ENCODE measurements at places on chromosomes 3 and 15.

DNA sequence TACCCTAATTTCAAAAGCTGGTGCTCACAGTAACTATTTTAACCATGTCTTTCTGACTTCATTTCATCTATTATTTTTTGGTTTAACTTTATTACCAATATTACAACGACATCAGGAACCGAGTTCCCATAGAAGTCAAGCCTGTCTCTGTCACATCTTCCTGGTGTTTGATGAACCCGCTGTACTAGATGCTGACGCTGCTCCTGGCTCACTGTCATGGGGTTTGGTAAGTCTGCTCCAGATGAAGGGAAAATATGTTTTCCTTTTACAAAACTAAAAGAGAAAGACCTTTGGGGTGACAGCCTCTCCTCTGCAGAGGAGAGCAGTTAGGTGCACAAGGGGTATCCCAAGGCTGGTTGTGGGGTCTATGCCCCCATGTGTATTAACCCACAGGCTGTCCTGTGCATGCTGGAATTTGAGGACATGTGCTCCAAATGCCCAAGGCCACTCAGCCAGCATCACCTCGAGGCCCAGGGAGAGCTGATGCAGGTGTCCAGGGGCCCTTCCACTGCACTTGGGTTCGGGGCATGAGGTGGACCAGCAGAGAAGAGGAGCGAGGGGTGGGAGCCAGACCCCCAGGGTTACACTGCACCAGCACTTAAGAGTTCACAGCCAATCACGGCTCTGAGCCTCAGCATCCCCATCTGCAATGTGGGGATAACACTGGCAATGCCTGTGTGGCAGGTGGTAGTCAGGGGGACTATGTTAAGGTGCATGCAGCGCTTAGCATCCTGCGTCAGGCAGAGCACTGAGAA is 62.2 kb downstream of the ATP10A start:
- no peak for DNase-seq
- H3K27ac ChIP-seq: no peak overlapping the region
- H3K27me3 ChIP-seq: no peaks in the 10 kb centered on the region
- H3K36me3 ChIP-seq: peaks cover 4% of the 10 kb centered on the region
- no peak overlapping the region for H3K4me3 ChIP-seq

GRCh38 chr3:106071306-106071705 is 202.5 kb upstream of the CBLB start:
- H3K27ac ChIP-seq: no peak overlapping the region
- no peaks in the 10 kb centered on the region for H3K4me1 ChIP-seq
- H3K4me3 ChIP-seq: no peak overlapping the region
- DNase-seq: no peak
- no peaks in the 10 kb centered on the region for H3K36me3 ChIP-seq

DNA sequence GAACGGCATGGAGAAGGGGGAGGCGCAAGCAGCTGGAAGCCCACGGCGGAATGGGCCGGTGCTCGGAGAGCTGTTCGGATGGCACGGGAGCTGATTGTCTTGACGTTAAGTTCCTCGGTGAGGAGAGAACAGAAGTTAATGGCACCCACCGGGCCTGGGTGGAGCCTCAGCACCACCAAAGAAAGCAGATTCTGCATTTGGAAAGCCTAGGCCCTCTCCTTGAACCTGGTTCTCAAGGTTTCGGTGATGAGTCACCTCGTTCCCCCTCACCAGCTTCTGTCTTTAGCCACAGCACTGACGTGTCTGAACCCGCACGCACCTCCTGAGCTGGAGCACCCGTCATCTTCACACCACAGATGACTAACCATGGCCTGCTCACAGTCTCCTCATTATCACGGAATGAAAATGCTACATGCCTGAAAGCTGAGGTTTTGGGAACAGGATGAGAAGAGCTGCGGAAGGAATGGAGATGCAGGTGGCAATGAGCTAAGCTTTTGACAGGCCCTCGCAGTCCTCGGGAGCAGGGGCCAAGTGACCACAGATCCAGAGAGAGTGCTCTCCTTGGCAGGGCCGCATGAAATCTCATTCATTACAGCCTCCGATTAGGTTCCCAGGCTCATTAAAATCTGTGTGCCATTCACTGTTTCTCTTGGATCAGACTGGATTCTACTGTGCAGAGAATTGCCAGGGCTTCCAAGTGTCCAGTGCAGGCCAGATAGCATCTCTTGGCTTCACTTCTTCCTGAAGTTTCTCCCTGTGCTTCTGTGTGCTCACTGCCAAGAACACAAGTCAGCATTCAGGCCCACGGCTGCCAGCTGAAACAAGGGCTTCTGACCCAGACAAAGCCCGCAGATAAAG is 96.3 kb upstream of the DLG1 start:
- DNase-seq: peak; percentile 99
- H3K4me1 ChIP-seq: peaks cover 4% of the 10 kb centered on the region
- H3K36me3 ChIP-seq: no peaks in the 10 kb centered on the region
- H3K27ac ChIP-seq: no peak overlapping the region
- peaks cover 42% of the 10 kb centered on the region for H3K27me3 ChIP-seq

DNA sequence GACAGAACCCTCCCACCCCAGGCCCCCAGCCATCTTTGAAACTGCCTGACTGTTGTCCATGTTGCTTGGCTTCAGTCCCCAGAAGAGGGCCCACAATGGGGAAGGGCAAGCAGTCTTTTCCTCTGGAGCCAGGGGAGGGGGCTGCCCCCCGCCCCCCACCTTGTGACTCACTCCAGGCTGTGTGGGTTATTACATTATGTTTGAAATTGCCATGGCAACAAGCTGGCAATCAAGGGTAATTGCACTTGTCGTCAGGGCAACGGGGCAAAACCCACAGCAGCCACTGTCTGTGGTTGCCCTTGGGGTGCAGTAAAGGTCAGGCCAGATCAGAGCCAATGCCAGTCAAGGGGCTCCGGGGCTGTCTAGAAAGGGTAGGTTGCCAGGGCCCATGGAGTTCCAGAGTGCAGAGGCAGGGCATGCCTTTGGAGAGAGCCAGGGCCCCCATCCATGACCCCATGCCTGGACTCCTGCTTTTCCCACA is 3.1 kb upstream of the CAMKV start:
- no peak overlapping the region for H3K4me3 ChIP-seq
- DNase-seq: no peak

DNA sequence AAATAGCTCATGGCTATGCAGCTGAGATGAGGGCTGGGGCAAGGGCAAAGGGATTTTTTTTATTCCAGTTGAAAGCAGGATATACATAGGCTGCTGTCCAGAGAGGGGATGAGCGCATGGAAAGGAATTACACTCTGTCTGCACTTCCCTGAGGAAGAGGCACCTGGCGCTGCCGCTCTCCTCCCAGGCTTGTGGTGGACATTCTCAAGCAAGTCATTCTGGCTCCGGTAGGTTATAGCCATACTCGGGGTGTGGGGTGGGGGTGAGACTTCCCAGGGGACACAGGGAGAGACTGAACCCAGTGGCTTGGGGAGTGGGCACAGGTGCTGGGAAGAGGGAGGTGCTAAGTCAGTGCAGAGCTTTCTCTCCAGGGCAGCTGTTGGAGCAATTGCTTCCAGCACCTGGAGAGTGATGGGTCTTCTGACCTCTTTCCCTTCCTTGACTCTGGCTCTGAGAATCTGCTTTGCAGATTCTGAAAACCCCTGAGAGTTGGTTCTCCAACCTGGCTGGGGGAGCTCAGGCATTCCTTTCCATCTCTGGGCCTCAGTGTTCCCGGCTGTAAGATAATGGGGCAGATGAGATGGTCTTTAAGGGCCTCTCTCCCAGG is 24.3 kb downstream of the CYP8B1 start:
- H3K27me3 ChIP-seq: peaks cover 53% of the 10 kb centered on the region
- H3K27ac ChIP-seq: no peak overlapping the region
- no peak overlapping the region for H3K4me3 ChIP-seq
- DNase-seq: no peak

GRCh38 chr3:24017305-24017704 is 72.2 kb downstream of the NR1D2 start:
- DNase-seq: no peak
- H3K27ac ChIP-seq: no peak overlapping the region
- no peaks in the 10 kb centered on the region for H3K36me3 ChIP-seq
- no peaks in the 10 kb centered on the region for H3K27me3 ChIP-seq
- no peak overlapping the region for H3K4me3 ChIP-seq

DNA sequence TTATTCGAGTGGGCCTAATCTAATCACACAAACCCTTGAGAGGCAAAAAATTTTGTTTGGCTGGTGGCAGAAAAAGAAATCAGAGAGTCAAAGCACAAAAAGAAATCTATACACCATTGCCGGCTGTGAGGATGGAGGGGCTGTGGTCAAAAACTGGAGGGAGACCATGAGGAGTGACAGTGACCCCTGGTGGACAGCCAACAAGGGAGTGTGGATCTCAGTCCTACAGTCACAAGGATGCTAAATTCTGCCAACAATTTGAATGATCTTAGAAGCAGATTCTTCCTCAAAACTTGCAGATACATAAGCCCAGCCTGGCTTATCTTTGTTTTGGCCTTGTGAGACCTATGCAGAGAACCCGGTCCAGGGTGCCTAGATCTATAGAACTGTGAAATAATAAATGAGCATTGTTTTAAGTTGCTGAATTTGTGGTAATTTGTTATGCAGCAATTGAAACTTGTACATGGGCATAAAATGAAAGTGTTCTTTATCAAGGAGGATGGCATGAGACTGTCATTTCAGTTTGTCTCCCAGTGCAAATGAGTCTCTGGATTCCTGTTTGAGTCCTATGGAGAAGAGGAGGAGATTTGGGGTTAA is 103.0 kb upstream of the ARHGEF26 start:
- peak; percentile 18 for DNase-seq
- H3K36me3 ChIP-seq: no peaks in the 10 kb centered on the region
- H3K4me3 ChIP-seq: no peak overlapping the region
- no peaks in the 10 kb centered on the region for H3K27me3 ChIP-seq

DNA sequence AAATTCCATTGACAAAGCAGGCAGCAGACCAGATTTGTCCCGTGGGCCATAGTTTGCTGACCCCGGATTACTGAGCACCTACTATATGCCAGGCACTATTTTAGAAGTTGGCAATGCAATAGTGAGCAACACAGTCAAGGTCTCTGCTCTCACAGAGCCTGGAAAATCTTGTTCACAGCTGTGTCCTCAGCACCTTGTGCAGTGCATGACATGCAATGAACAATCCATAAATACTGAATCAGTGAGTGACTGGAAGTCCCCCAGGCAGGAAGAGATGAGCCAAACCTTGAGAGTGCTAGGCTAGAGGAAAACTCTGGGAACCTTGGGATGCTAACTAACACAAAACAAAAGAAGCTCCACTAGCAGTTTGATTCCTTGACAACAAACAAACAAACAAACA is 14.4 kb downstream of the TM4SF1 start:
- DNase-seq: peak; percentile 86
- H3K4me1 ChIP-seq: peaks cover 2% of the 10 kb centered on the region
- no peaks in the 10 kb centered on the region for H3K27me3 ChIP-seq
- H3K27ac ChIP-seq: no peak overlapping the region
- H3K4me3 ChIP-seq: no peak overlapping the region

DNA sequence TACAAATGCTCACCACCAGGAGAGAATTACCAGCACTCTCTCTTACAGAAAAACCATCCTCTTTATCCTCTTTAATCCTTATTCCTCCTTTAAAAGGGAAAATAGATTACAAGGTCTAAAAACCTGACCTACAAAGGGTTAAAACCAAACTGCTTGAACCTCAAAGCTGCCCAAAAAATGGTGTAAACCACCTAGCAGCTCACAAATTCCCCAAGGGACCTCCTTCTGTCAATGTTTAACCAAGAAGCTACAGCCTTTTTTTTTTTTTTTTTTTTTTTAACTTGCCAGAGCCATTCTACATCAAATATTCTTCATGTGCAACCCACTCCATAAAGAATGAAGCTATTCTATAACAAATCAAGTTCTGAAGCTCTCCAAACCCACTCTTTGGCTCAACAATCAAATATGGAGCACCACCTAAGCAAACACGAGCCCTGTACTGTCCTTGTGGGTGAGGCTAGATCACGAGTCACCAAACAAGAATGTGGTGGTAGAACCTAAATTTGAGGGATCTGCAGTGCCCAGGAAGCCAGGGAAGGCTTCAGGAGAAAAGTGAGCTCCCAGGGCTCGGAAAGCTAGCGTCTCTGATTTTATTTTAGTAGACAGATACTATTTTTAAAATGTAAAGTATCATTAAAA is 20.1 kb downstream of the OSBPL10 start:
- H3K27ac ChIP-seq: peak overlapping the region; percentile 64
- peak; percentile 65 for DNase-seq
- peaks cover 8% of the 10 kb centered on the region for H3K4me1 ChIP-seq
- H3K27me3 ChIP-seq: no peaks in the 10 kb centered on the region

DNA sequence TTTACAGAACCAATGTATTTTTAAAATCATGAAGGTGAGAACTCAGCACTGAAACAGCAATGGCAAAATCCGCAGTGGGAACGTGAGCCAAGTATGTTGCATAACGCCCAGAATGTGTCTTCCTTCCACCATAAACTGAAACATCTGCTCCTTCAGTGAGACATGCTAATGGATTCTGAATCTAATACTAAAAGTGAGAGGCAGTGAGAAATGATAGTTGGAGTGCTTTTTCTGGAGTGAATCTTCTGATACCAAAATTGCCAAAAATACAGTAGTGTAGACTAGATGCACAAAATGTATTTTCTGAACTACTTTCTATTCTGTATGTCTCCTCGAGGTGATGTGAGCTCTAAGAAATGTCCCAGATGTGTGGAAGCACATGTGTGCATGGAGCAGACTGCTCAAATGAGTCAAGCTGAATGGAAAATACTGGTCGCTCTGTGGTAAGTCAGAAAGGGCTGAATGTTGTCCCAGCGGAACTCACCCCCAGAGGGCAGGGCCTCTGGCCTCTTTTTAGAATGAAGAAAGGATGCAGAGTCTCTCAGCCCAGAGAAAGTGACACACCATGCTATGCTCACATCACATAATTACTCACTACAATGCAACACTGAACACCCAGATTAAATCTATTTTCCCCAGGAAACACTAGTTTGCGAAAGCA is 73.0 kb downstream of the ATP10A start:
- no peaks in the 10 kb centered on the region for H3K27me3 ChIP-seq
- H3K36me3 ChIP-seq: no peaks in the 10 kb centered on the region
- peaks cover 28% of the 10 kb centered on the region for H3K4me1 ChIP-seq
- peak overlapping the region; percentile 4 for H3K4me3 ChIP-seq
- peak overlapping the region; percentile 17 for H3K27ac ChIP-seq

- no peaks in the 10 kb centered on the region for H3K27me3 ChIP-seq
- H3K4me1 ChIP-seq: no peaks in the 10 kb centered on the region
- no peaks in the 10 kb centered on the region for H3K36me3 ChIP-seq
- no peak overlapping the region for H3K27ac ChIP-seq
- no peak overlapping the region for H3K4me3 ChIP-seq
Measured at GRCh38 chr3:140216249-140216648, 281.3 kb downstream of the CLSTN2 start.

GRCh38 chr3:173825730-173826129 is 428.2 kb downstream of the NLGN1 start:
- no peaks in the 10 kb centered on the region for H3K27me3 ChIP-seq
- H3K36me3 ChIP-seq: no peaks in the 10 kb centered on the region
- H3K4me1 ChIP-seq: no peaks in the 10 kb centered on the region
- no peak overlapping the region for H3K4me3 ChIP-seq

GRCh38 chr3:8301977-8302735 is 199.5 kb upstream of the LMCD1 start:
- H3K27ac ChIP-seq: no peak overlapping the region
- H3K4me1 ChIP-seq: no peaks in the 10 kb centered on the region
- H3K4me3 ChIP-seq: no peak overlapping the region
- peak; percentile 59 for DNase-seq
- H3K27me3 ChIP-seq: peaks cover 2% of the 10 kb centered on the region
- H3K36me3 ChIP-seq: no peaks in the 10 kb centered on the region

GRCh38 chr15:89963301-89964231 is 37.6 kb upstream of the ZNF710 start:
- no peaks in the 10 kb centered on the region for H3K36me3 ChIP-seq
- no peaks in the 10 kb centered on the region for H3K4me1 ChIP-seq
- no peak overlapping the region for H3K4me3 ChIP-seq

- 0 out of 2 replicates have a peak, but pooled peaks cover 5% of the 10 kb centered on the region for H3K36me3 ChIP-seq
- DNase-seq: no peak
- H3K4me3 ChIP-seq: no peak overlapping the region
- H3K4me1 ChIP-seq: peaks cover 11% of the 10 kb centered on the region
- no peak overlapping the region for H3K27ac ChIP-seq
Measured at GRCh38 chr15:32879980-32880379, 162.2 kb downstream of the GREM1 start.

Data from IMR-90 (cell line).